ENCODE measurements at places on chromosomes 1 and 21.

GRCh38 chr1:234768569-234769283 is 158.7 kb upstream of the IRF2BP2 start:
- no peak for DNase-seq

GRCh38 chr1:208541225-208541855 is 297.2 kb upstream of the PLXNA2 start:
- no peak for DNase-seq

GRCh38 chr1:201127755-201128455 is 921 bp upstream of the ASCL5 start:
- no peak for DNase-seq

- peak; percentile 57 for DNase-seq
These were observed 28.7 kb downstream of the RSPH1 start for GRCh38 chr21:42467140-42467983.

DNA sequence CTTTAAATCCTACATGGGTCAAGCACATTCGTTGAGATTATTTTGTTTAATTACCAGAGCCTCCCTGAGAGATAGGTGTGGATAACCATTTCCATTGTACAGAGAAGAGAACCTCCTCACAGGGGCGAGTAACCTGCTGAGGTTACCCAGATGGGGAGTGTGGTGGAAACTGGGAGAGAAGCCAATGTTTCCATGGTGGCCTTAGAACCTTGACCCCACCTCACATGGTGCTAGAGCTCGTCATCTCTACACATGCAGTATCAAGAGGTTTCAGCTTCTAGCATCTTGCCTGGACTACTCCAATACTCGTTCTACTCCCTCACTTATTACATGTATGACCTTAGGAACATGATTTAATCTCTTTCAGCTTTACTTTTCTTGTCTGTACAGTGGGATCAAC is 4.8 kb downstream of the REG4 start:
- no peak for DNase-seq

- no peak for DNase-seq
These were observed 36.0 kb upstream of the PRDM2 start for GRCh38 chr1:13663969-13664368.

DNA sequence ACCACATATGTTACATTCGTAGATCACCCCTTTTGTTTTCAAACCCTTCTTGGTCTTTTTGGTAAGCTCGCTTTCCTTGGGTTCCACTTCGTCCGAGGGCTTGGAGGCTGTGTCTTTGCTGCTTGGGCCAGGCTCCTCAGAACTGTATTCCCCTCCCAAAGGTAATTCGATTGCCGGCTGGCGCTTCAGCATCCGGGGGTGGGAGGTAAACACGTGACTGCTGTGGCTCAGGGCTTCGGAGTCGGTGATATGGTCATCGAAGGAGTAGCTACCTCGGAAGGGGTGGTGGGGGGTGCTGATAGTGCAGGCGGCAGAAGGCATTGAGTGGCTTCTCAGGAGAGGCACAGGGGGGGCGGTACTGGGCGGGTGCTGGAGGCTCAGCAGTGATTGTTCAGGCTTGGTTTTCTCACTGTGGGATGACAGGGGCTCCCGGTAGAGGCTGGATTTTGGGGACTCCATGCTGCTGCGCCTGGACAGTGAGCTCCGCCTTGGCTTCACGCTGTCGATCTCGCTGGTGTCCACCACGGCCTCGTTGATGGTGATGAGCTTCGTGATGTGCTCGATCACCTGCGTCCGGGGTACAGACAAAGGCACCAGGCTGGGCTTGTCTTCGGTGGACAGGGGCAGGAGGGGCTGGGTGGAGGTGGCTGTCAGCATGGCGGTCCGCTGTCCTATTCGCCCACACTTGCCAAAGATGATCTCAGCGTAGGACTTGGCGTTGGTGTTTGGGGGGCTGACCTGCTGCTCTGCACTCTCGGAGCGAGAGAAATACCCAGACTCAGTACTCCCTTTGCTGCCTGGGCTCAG is 98.6 kb upstream of the EDN2 start:
- peak; percentile 21 for DNase-seq

DNA sequence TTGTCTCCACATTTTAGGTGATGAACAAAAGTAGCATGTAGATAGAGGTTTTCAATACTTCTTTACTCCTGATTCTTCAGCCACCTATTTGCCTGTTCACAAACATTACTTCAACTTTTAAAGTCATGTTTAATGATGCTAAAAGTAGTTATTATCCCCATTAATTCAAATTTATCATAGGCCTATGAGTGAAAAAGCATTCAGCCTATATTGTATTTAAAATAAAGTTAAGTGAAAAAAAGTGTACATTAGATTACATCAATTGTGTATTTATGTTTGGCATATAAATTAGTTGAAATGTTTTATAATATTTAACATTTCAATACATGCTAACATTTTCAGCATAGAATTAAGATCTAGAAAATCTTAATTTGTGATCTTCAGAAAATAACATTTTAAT is 10.5 kb downstream of the CDKN2C start:
- DNase-seq, result no peak

GRCh38 chr1:7554385-7555235 is 216.5 kb upstream of the VAMP3 start:
- DNase-seq, result no peak

- no peak for DNase-seq
These were observed 25.5 kb upstream of the CCSAP start for GRCh38 chr1:229368347-229368746.

DNA sequence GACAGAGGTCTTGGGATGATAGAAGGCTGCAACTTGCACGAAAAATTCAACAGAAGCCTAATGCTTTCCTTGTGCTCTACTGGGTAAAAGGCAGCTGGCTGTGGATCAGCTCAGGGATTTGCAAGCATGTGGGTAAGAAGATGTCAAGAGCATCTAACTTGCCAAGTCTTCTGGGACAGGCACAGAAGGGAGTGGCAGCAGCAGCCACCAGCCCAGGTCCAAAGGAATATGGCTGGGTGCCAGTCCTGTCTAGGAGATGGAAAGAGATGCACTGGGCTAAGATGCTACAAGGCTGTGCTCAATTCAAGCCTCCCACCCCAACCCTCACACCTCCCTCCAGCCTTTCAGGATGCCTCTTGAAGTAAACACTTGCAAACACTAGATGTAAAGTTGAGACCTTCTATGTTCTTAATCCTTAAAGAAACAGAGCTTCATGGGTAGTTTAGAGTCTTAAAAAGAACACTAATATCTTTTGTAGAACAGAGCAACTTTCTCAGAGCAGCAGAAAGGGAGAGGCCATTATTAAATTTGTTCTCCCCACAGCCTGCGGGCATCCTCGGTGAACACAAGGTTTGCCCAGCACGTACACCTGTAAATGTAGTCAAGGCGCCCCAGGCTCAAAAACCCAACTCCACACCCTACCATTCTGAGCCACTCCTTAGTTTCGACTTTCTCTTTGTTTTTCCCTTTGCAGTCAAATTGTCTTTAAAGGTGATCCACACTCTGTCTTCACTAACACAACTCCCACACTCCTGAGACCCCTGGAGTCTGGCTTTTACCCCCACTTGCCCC is 64.6 kb upstream of the BCAR3 start:
- no peak for DNase-seq

DNA sequence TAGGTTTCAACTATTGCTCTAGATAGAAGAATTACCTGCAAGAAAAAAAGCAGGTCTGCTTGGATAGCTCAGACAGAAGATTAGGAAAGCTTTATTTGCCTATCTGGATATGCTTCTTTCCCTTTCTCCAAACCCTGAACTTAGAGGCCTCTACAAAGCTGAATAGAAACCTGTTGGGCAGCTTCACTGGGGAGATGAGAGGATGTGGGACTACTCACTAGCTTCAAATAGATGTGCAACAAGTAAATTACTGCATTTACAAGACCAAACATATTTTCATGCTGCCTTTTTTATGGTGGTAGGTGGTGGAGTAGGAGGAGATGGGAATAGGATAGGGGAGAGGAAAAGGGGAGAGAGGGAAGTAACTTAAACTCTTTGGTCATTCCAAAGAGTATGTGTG is 6.4 kb downstream of the CLCA2 start:
- DNase-seq, result peak; percentile 38

DNA sequence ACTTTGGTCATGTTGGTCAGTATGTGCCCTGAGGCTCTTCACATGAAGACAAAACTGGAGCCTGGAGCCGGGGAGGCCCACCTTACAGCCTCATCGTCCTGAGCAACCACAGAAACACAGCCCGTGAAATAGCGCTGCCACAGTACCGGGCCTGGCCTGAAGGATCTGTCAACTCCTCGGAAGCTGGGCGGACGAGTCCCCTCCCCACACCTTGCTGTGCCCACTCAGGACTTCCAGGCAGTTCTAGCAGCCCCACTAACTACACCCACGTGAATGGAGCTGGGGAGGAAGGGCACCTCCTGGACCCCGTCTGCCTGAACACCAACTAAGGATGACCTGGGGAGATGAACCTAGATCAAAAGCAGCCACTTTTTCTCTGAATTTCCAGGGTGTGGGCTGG is 24.7 kb downstream of the SDE2 start:
- DNase-seq, result no peak

GRCh38 chr1:229230893-229231753 is 39.8 kb upstream of the RAB4A start:
- DNase-seq, result no peak

GRCh38 chr1:200831091-200831490 is 41.7 kb upstream of the GPR25 start:
- DNase-seq, result no peak

DNA sequence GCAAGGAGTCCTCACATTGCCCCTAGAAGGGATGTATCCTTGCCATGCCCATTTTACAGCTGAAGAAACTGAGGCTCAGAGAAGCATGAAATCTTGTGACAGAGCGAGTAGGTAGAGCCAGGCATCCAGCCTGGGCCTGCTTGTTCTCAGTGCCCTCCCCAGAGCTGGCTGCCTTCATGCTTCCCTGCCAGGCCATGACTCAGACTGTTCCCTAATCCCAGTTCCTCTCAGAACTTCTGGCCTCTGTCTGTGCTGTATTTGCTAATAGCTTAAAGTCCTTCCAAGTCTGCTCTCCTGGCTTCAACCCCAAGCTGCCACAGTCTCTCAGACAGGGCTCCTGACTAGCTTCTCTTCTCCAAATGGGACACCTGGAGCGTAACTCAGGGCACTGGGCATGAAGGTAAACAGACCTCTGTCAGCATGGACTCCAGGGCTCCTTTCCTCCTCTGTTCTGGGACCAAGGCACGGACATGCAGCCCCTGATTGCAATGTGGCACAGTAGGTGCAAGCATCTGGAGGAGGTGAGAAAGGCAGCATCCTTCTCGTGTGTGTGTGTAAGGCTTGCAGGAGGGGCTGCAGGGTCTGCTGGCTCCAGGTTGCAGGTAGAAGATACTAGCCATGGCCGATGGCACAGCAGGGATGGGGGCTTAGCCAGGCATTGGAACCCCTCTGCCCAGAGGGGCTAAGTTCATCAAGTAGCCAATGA is 122.7 kb downstream of the HMGB4 start:
- peak; percentile 45 for DNase-seq

- peak; percentile 59 for DNase-seq
These were observed 33.6 kb downstream of the SPAG17 start for GRCh38 chr1:118151312-118151937.

GRCh38 chr1:208108213-208108608 is 136.0 kb downstream of the PLXNA2 start:
- no peak for DNase-seq

- no peak for DNase-seq
These were observed 789.3 kb upstream of the ADAMTS5 start for GRCh38 chr21:27756191-27756590.

DNA sequence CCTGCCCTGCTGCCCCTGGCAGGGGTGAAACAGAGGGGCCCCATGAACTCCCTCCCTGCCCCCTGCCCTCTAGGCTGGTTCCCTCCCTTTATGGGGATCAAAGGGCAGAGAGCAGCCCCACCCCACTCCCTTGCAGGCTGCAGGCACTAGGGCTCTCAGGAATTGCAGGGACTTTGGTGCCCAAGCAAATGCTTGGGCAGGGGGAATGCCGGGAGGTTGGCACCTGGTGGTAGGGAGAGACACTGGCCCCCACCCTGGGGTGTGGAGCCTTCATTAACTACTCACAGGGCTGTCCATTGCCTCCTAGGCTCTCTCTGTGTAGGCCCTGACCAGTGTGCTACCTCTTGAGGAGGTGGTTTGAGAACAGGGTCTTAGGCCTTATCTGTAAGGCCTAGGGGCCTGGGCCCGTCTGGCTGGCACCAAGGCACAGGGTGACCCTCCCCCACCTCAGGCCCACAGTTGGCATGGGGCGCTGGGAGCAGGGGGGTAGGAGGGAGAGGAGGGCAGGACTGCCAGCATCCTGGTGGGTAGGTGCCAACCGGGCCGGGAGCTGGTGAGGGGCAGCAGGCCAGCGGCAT is 4.7 kb downstream of the ZBTB7B start:
- DNase-seq, result peak; percentile 86

DNA sequence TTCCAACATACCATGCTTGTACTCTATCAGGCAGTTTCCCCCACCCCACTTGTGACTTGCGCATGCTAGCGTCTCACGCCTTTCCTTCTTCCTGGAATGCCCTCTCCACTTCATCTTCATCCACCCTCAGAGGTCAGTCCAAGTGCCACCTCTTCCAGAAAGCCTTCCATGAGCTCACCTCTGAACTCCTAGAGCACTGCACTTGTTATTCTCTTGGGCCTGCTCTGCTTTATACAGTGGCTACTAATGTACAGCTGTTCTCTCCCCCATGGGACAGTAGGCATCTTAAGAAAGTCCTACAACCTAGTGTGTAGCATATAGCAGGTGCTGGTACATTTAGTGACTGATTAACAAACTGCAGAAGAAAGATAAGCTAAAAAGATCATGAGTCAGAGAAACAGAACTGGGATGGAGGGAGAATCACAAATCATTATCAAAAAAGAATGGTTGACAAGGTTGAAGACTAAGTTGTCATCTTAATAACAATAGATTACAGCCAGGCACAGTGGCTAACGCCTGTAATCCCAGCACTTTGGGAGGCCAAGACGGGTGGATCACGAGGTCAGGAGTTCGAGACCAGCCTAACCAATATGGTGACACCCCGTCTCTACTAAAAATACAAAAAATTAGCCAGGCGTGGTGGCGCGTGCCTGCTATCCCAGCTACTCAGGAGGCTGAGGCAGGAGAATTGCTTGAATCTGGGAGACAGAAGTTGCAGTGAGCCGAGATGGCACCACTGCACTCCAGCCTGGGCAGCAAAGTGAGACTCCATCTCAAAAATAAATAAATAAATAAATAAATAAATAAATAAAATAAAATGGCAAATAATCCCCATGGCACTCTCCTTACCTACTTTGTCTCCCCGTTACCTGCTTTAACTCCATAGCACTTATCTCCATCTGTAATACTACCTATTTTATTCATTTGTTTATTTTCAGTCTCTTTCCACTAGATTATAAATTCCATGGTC is 16.3 kb upstream of the TSPAN1 start:
- DNase-seq, result no peak

DNA sequence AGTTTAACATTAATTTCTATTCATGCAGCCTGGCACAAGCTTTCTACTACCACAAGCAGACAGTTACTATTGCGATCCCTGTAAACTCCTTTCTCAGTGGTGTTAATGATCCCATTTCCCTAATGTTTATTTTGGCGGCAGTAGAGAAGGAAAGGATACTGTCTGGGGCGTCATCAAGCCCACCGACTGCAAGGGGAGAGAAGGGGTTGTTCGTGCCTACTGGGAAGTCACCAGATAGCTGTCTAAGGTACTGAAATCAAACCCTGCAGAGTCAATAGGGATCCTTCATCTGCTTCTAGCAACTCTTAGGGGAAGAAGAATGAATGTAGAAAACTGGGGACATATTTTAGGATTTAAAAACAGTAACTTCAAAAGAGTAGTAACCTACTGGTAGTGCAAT is 95.2 kb upstream of the ADAR start:
- no peak for DNase-seq

- DNase-seq, result no peak
These were observed 16.0 kb downstream of the DISC1 start for GRCh38 chr1:231642618-231643017.

- no peak for DNase-seq
These were observed 1.3 kb upstream of the ATP1A1 start for GRCh38 chr1:116371752-116372151.

- no peak for DNase-seq
These were observed 17.3 kb upstream of the PIGM start for GRCh38 chr1:160049101-160049500.
